ENCODE measurements at places on chromosomes 16 and 17.

DNA sequence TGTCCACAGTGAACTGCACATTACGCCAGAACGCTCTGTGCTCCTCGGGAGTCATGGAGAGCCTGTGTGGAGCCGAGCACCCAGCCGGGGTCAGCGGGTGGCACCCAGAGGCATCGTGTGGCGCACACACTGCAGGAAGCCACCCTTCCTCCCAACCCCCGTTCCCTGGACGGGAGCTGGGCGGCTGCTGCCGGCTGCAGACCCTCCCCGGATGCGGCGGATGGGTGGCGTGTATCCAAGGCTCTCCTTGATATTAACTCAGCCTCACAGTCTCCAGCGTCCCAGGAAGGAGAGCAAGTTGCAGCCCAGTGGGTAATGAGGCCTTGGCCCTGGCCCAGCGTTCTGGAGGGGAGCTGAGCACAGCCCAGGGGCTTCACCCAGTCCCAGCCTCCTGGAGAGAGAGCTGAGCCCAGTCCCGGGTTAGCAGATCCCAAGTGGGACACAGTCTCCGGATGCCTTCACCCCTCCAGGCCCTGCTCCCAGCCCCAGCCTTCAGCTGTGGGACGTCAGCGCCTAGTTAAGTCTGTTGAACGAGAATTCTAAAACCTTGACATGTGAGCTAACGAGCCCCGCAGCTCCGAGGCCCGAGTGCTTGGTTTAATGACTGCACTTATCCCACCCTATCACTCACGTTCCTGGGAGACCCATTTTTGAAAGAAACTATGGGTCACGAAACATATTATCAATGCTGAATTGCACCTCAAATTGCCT lies 86.6 kb downstream of the TBC1D16 start:
- DNase-seq: no peak

- no peak for DNase-seq
Measured at GRCh38 chr17:18161207-18162145, 22.2 kb upstream of the ALKBH5 start.

DNA sequence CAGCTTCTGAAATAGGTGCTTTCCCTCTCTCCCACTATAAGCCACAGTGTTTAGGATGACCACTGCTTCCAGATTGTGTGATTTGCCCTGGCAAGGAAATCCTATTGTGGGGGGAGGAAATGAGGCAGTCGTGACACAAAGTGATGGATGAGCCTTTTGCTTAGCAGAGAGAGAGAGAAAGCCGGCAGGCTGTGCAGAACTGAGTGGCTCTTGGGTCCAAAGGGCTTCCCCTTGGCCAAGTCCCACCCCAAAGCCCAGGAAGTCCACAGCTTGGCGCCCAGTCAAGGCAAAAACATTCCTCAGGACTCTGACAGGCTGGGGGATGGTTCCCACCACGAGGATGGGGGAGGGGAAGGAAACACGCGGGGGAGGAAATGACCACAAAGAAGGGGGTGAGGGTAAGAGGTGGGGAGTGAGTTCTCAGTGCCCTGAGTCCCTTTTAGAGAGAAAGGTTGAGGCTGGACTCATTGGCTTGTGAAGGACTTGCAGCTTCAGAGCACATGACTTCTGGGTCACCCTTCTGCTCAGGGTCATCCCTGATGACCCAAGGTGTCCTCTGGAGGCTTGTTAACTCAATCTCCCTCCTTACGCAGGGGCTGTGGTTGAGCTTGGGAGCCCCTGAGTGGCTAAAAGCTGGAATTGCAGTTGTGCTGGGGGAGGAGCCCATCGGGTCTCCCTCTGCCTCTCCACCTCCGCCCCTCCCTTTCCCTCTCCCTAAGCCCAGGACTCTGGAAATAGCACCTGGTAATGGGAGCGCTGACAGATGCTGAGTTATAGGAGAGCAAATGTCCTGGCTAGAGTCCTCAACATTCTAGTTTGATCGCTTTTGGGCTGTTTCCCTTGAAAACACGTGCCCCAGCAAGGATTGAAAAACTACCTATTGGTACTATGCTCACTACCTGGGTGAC lies 10.3 kb upstream of the MSL1 start:
- DNase-seq: peak; percentile 87

- DNase-seq: no peak
Measured at GRCh38 chr17:77526728-77527350, 386.1 kb downstream of the SEC14L1 start.

DNA sequence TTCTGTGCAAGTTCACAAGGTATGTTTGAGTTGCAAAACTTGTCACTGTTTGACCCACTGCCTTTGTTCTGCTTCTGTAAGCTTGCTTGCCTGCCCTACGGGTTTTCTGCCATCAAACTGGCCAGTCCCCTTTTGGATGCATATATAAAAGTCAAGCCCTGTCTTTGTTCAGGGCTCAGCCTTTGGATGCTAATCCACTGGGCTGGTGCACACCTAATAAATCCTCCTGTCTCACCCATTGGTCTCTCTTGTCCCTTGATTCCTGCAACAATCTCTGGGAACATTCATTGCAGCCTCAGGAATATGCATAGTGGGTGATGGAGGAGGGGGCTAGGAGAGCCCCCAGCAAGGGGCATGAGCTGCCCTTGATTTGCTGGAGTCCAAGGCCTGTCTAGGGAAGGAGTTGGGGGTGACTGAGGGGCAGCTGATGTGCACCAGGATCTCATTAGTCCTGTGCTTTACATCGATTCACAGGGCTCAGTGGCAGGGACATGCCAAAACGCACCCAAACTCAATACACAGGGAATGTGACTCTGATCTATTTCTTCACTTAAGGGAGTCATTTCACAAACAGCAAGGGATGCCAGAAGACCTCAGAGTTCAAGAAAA lies 225.4 kb upstream of the NLRP1 start:
- DNase-seq: no peak

- no peak for DNase-seq
Measured at GRCh38 chr17:37312137-37312923, 63.5 kb upstream of the C17orf78 start.

DNA sequence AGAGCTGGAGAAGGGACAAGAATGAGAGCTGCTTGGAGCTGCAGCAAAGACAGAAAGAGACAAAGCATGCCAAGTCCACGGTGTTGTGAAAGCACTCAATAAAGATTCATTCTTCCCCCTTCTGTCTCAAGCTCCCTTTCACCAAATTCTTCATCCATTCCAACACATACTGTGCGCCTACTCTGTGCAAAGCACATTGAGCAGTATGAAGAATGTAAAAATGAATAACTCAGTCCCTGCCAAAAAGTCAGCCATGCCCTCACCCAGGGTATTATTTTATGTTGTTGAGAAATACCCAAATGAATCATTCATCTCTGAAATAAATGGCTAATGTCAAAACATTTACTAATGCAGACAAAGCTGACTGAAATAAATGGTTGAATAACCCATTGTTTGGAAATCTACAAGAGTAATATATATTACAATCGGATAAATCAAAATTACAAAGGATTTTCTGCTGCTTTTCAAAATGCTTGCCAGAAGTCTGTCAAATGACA lies 282.9 kb upstream of the IRX5 start:
- no peak for DNase-seq

- DNase-seq: no peak
Measured at GRCh38 chr17:60110586-60110985, 31.9 kb upstream of the HEATR6 start.

DNA sequence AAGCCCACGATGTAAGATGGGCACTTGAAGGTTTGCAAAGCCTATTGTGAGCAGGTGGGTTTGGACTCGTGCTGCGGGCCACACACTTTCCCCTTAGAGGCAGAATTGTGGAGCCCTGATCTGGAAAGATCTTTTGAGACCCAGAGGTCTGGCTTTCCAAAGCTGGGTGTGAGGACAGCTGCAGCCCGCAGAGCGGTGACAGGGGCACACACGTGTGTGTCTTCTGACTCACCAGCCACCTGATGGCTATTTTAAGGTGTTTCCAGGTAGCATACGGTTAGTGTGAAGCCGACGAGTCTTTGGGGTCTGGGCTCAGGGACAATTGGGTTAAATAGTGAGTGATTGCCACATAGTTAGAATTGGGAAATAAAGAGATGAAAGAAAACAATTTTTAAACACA lies 108.9 kb upstream of the GSE1 start:
- DNase-seq: no peak

Data from urinary bladder (tissue), 4 donors.